ENCODE measurements at places on chromosomes 16 and 17. TPM values are rescaled to one million over a fixed set of nuclear protein-coding genes. Genes with fewer than 3 reads are reported as not detected.

Gene SLFN13
- total RNA-seq, result 96.7 TPM

Gene OR1F1
- not detected for total RNA-seq

Gene CLDN9
- 0.28 TPM for total RNA-seq

Gene KRTAP17-1
- total RNA-seq, result not detected

Gene ARL5C
- 0.15 TPM for total RNA-seq

Gene KRT39
- total RNA-seq, result not detected

Gene DPEP3
- not detected for total RNA-seq

Gene PIK3R5
- total RNA-seq, result 52.7 TPM

Gene SPECC1
- total RNA-seq, result 10.3 TPM

DNA sequence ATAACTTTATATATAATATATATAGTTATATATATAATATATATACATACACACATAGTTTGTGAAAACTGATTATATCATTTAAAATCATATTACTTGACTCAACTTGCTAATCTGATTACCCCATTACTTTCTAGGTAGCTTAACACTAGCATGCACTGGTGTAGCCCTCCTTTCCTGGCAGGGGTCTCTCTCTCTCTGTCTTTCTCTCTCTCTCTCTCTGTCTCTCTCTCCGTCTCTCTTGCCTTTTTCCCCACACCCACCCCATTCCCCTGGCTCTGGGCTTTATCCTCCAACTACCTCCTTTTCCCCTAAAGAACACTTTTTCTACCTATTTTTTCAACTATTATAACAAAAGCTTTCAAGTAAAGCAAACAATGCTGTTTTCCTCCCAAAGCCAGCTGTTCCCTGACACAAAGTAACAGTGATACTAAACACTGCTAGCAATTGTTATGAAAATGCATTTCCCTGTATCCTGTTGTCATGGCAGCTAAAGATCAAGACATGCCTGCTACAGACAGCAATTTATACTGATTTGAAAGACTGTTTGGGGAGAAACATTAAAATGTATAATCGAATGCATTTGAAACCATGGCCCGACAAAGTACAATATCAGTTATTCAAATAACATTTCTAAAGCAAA is 89.4 kb downstream of the CHD9NB start:
- no peaks in the 10 kb centered on the region for H3K4me1 ChIP-seq
- no peaks in the 10 kb centered on the region for H3K36me3 ChIP-seq
- no peak overlapping the region for H3K27ac ChIP-seq
- no peaks in the 10 kb centered on the region for H3K27me3 ChIP-seq
- H3K4me3 ChIP-seq, result no peak overlapping the region
- no peak for DNase-seq

GRCh38 chr16:84507011-84507982 is 2.8 kb upstream of the MEAK7 start:
- H3K4me3 ChIP-seq, result peak overlapping the region; percentile 78
- H3K27me3 ChIP-seq, result peaks cover 2% of the 10 kb centered on the region
- peak; percentile 75 for DNase-seq

DNA sequence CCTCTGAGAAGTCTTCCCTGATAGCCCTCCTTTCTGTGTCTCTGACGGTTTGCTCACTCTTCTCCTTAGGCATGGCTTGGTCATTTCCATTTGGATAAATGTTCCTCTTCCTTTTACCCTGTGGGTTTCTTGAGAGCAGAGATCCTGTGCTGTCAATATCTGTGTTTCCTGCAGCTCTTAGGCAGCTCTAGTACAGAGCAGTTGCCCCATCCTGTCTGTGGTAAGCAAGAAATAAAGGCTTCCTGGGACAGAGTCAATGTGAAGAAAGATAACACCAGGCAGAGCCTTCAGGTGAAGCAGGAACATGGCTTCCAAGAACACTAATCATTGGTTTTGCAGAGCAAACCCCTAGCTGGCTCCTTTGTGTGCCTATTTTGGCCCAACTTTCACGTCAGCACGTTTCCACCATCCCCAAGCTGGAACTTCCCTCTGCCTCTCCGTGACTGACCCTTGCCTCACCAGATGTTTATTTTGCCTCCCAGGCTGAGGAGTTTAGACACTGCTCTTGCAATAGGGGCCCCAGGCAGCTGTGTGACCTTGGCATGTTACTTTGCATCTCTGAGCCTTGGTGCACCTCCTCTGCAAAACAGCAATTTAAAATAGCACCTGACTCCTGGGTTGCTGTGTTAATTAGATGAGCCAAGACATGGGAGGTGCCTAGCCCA is 49.6 kb upstream of the SIAH1 start:
- DNase-seq, result no peak
- H3K27ac ChIP-seq, result no peak overlapping the region
- peaks cover 18% of the 10 kb centered on the region for H3K4me1 ChIP-seq

GRCh38 chr17:427327-427726 is 74.7 kb upstream of the RPH3AL start:
- no peaks in the 10 kb centered on the region for H3K4me1 ChIP-seq
- peaks cover 6% of the 10 kb centered on the region for H3K36me3 ChIP-seq
- no peak overlapping the region for H3K4me3 ChIP-seq
- no peaks in the 10 kb centered on the region for H3K27me3 ChIP-seq
- DNase-seq, result no peak

- H3K27me3 ChIP-seq, result peaks cover 56% of the 10 kb centered on the region
- H3K4me1 ChIP-seq, result no peaks in the 10 kb centered on the region
- H3K36me3 ChIP-seq, result no peaks in the 10 kb centered on the region
- no peak for DNase-seq
Measured at GRCh38 chr17:40945414-40945813, 8.0 kb upstream of the KRT23 start.

GRCh38 chr16:85187002-85187401 is 74.7 kb upstream of the CIBAR2 start:
- H3K27ac ChIP-seq, result no peak overlapping the region
- H3K36me3 ChIP-seq, result no peaks in the 10 kb centered on the region
- peaks cover 12% of the 10 kb centered on the region for H3K27me3 ChIP-seq
- no peak for DNase-seq

DNA sequence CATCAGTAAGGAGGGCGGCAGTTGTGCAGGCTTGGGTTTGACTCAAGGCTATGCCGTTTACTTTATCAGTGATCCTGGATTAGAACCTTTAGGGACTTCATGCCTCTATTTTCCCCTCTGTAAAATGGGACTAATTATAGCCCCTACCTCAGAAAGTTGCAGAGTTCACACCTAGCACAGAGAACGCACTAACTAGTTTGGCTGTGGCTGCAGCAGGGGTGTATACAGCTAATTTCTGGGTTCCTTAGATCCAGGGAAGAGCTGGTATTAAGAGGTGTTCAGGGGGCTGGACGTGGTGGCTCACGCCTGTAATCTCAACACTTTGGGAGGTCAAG is 267.3 kb downstream of the CPPED1 start:
- H3K27ac ChIP-seq, result peak overlapping the region; percentile 95
- H3K36me3 ChIP-seq, result peaks cover 16% of the 10 kb centered on the region
- H3K27me3 ChIP-seq, result no peaks in the 10 kb centered on the region
- DNase-seq, result no peak
- H3K4me3 ChIP-seq, result peak overlapping the region; percentile 63

DNA sequence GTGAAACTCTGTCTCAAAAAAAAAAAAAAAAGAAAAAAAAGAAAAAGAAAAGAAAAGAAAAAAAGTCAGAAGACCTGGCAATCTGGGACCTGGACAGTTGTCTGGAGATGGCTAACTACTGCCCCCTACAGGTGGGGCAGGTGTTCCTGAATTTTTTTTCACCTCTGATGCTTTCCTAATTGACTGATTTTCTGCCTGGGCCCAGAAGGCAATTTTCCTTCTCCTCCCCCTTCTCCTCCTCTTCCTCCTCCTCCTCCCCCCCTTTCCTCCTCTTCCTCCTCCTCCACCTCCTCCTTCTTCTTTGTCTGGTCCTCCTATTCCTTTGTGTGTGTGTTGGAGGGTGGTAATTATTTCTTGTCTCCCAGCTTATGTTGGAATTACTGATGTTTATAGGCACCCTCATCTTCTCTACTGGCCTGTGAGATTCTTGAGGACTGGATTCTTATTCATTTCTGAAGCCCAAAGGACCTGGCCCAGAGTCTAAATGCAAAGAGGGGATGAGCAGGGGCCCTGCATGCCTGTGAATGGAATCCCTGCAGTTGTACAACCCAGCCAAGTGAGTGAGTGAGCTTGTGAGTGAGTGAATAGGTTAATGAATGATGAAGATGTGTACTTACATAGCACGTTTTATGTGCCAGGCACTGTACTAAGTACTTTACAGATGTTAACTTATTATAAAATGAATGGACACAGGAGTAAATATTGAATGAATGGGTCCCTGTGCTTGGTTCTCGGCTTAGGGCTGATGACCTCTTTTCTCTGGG is 26.9 kb downstream of the IRX5 start:
- no peak overlapping the region for H3K4me3 ChIP-seq
- no peaks in the 10 kb centered on the region for H3K4me1 ChIP-seq
- H3K36me3 ChIP-seq, result no peaks in the 10 kb centered on the region
- H3K27ac ChIP-seq, result no peak overlapping the region
- DNase-seq, result peak; percentile 43
- no peaks in the 10 kb centered on the region for H3K27me3 ChIP-seq

DNA sequence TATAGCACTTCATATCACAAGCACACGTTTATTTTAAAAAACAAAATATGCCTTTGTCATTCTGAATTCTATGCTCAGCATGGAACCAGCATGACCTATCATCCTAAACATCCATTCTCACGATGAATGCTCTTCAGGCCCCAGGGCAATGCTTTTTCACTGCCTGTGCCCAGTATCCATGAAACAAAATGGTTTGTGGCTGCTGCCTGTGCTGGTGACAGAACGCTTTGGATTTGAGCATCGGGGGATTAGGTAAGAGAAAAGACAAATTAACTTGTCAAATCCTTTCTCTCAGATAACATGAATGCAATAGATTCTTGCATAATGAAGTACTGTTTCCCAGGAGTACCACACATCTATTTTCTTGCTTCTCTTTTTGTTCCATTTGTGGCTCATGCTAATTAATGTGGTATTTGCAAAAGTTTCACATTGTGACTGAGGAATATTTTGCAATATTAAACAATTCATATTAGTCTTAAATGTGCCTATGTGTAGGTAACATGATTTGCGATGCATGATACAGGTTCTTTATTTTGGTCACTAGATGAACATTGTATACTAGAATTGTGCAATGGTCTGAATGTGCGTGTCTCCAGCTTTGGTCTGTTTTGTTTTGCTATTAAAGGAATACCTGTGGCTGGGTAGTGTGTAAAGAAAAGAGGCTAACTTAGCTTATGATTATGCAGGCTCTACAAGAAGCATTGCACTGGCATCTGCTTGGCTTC is 25.8 kb upstream of the SRSF1 start:
- no peaks in the 10 kb centered on the region for H3K36me3 ChIP-seq
- no peak overlapping the region for H3K27ac ChIP-seq
- H3K4me3 ChIP-seq, result no peak overlapping the region
- DNase-seq, result no peak
- no peaks in the 10 kb centered on the region for H3K4me1 ChIP-seq

DNA sequence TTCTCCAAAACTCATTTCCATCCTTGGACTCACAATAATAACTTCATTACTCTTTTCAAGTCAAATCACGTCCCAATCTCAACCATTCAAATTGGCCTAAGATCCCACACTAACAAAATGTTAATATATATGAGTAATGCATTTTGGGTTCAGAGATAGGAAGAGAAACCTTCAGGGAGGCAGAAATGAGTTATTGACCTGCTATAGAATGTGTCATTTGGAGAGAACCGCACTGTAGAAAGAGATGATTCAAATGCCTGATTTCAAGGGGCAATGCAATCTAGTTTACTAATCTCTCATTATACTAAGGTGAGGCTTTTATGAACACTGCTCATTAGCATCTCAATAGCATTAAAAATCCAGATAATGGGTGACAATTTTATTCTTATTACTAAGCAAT is 1595.0 kb upstream of the GOT2 start:
- no peaks in the 10 kb centered on the region for H3K27me3 ChIP-seq
- H3K36me3 ChIP-seq, result no peaks in the 10 kb centered on the region
- H3K27ac ChIP-seq, result no peak overlapping the region
- DNase-seq, result no peak

DNA sequence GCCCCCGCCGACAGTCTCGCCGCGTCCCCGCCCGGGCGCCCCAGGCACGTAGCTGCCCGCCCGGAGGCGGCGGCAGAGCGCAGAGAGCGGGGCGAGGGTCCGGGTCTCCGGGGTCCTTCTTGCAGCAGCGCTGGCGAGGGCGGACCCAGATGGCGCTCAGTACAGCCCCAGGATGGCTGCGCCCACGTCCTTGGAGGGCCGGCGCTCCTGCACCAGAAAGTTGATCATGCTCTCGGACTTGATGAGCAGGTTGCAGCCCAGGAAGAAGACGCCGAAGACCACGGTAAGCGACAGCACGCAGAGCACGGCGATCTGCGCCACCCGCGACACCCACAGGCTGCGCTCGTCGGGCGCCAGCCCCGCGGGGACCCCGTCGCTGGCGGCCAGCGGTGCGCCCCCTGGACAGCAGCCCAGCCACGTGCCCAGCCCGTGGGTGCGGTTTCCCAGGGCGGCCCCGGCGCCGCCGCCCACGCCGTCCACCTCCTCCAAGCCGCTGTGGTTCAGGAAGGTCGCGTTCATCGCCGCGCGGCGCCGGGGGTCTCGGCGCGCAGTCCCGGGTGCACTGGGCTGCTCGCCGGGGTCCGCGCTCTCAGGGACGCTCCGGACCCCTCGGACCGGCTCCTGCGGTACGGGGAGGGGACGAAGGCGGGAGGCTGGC is 435 bp downstream of the RPRML start:
- peaks cover 12% of the 10 kb centered on the region for H3K4me1 ChIP-seq
- H3K27ac ChIP-seq, result no peak overlapping the region
- H3K4me3 ChIP-seq, result peak overlapping the region; percentile 60
- no peak for DNase-seq

GRCh38 chr16:57628008-57628781 is at the start of gene ADGRG1:
TSS of gene ADGRG1 (plus strand) at chr16:57628630. CDS start at chr16:57650288, 21,658 bp downstream.
- peaks cover 41% of the 10 kb centered on the region for H3K27me3 ChIP-seq
- peaks cover 14% of the 10 kb centered on the region for H3K4me1 ChIP-seq
- H3K36me3 ChIP-seq, result no peaks in the 10 kb centered on the region
- peak within 1 kb of the TSS; percentile 66 for H3K4me3 ChIP-seq

DNA sequence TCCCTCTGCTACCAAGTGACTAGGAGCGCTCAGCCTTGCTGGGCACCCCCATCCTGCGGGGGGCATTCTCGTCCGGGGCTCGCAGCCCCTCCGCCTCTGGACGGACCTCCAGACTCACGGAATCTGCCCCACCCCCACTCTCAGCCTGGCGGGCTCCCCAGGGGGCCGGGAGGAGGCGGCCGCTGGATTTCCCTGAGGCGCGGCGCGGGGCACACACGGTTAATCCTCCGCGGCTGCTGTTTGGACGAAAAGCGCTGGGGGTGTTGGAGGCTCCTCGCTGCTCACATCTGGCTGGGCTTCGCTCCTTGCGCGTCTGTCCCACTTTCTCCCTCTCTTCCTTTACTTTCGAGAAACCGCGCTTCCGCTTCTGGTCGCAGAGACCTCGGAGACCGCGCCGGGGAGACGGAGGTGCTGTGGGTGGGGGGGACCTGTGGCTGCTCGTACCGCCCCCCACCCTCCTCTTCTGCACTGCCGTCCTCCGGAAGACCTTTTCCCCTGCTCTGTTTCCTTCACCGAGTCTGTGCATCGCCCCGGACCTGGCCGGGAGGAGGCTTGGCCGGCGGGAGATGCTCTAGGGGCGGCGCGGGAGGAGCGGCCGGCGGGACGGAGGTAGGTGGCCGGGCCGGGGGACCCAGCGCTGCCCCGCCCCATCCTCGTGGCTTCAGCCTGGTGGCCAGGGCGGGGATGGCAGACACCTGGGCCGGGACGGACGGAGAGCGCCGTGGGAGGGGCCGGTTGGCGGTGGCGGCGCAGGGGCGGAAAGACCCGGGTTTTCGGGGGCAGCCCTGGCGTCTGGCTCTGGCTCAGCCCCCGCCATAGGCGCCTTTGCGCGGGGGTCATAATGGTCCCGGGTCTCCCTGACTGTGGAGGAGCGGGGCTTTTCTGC is at the start of gene C1QTNF1:
TSS of gene C1QTNF1 (plus strand) at position 284 of the 886 bp plus-strand sequence. CDS start 19,800 bp downstream, outside the sequence.
- no peaks in the 10 kb centered on the region for H3K36me3 ChIP-seq
- H3K4me1 ChIP-seq, result peaks cover 13% of the 10 kb centered on the region
- peak within 1 kb of the TSS; percentile 58 for H3K4me3 ChIP-seq
- peaks cover 63% of the 10 kb centered on the region for H3K27me3 ChIP-seq
- no peak within 1 kb of the TSS for H3K27ac ChIP-seq
- DNase-seq, result no peak
